ENCODE measurements at places on chromosomes 11 and 22. TPM values are rescaled to one million over a fixed set of nuclear protein-coding genes. Genes with fewer than 3 reads are reported as not detected.

The TMEM109 gene
- 80.1 TPM for polyA plus RNA-seq

The GAB4 gene
- not detected for polyA plus RNA-seq

- no peak for DNase-seq
These were observed at the start of gene PYGM for GRCh38 chr11:64759722-64760719. TSS of gene PYGM (minus strand) at chr11:64759974. CDS start at chr11:64759898, 76 bp downstream.

- DNase-seq, result no peak
These were observed 198.6 kb downstream of the TMEM135 start for GRCh38 chr11:87236368-87236767.

The GNAZ gene
- polyA plus RNA-seq, result 6.8 TPM

- DNase-seq, result no peak
These were observed 19.5 kb upstream of the CSNK1E start for GRCh38 chr22:38336699-38337098.

GRCh38 chr11:68269414-68270081 lies 2.2 kb downstream of the C11orf24 start:
- no peak for DNase-seq

The SLC29A2 gene
- polyA plus RNA-seq, result 18.0 TPM

GRCh38 chr11:62902932-62903331 lies 18.2 kb downstream of the CHRM1 start:
- no peak for DNase-seq

The TTLL1 gene
- 16.3 TPM for polyA plus RNA-seq

The SLC25A18 gene
- polyA plus RNA-seq, result 1.5 TPM

- DNase-seq, result no peak
These were observed 14.3 kb downstream of the DHCR7 start for GRCh38 chr11:71433648-71434450.

DNA sequence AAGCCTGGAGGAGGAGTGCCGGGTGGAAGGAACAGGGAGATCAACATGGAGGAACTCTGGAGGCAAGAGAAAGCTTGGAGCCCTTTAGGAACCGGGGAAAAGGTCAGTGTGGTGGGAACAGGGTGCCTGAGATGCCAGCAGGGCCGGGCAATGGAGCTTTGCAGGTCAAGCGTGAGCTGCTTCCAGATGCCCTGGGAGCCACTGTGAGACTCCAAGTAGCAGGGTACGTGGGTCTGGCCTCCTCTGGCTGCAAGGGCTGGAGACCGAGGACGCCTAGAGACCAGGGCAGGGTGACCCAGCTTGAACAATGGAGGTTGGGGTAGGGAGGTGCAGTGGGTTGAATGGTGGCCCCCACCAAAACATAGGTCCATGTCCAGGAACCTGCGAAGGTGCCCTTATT lies 15.6 kb upstream of the EMID1 start:
- DNase-seq, result no peak

DNA sequence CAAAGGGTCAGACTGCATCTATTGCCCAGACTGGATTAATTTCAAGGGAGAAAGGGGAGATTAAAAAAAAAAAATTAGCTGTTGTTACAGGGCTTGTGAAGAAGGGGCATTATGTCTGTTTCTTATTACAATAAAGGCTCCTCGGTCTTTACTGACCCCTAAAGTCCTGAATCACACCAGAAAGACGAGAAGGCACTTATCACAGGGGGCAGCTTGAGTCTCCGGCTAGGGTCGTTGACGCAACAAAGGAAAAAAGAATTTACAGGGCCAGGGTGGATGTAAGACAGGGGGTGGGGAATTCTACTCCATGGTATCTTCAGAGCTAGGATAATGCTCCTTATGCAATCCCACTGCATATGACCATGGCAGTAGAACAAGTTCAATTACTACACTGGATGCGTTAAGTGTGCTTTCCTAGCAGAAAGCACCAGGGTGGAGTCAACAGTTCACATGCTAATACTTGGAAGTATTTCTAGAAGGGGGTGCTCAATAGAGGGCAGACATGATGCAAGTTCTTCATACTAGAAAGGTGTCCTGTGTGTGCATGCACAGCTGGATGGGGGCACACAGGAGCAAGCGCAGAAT lies 16.5 kb downstream of the DDX17 start:
- no peak for DNase-seq

DNA sequence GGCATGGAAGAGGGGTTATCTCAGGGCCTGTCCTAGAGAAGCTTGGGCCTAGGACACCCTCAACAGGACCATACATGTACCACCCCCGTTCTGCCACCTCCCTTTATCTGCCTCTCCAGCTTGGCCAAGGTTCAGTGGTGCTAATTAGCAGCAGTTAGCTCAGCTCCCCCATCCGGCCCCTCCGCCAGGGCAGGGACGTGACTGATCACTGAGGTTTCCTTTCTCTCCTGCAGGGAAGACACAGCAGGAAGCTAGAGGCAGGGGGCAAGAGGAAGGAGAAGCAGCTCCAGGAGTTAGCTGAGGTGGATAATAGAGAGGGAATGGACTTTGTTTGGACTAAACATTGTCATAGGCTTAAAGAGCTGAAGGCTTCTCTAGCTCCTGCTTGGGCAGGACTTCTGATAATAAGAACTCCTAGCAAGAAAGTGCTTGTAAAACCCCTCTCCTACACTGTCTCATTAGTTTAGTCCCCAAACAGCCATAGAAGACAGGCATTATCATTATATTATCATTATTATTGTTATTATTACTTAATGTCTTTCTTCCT lies 53.8 kb downstream of the BUD13 start:
- DNase-seq, result no peak

The MRGPRX3 gene
- not detected for polyA plus RNA-seq

The SLCO2B1 gene
- 11.3 TPM for polyA plus RNA-seq

- DNase-seq, result no peak
These were observed 215.0 kb downstream of the NXPE2 start for GRCh38 chr11:114893329-114893728.

The C1QTNF5 gene
- 23.7 TPM for polyA plus RNA-seq

- no peak for DNase-seq
These were observed 539.7 kb upstream of the CCDC179 start for GRCh38 chr11:23399995-23400394.

The MS4A4A gene
- 10.1 TPM for polyA plus RNA-seq

The LRRC4C gene
- polyA plus RNA-seq, result 13.0 TPM

DNA sequence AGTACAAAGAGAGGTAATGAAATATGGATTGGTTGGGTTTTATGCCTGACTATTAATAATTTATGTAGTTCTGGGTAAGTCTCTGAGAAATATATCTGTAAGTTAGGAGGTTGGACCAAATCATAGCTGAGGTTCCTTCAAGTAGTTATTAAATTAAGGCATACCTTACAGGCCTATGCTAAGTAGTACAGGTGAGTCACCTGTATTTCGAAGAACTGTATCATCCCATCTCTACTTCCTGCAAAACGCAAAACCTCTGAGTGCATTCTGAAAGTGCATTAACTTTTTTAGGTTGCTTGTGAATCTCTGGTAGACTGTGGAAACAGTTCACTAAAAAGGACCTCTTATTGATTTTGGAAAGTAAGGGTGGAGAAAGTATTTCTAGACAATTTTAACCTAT lies 37.1 kb downstream of the APOL5 start:
- no peak for DNase-seq

DNA sequence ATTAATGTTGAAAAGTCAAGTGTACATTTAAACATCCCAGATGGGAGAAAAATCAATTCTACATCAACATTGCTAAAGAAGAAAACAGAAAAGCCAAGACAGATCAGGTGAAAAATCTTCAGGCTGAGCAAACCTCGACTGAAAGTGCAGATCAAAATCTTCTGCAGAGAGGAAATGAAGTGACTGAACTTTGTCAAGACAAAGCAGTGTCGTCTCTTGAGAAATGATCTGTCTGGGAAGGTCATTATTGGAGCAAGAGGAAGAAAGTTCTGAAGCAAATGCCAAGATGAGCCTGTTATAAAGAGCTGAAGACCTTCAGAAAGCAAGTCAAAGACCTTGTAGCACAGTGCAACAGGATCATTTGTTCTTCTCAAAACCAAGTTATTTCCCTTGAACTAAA lies 5.8 kb upstream of the PLEKHB1 start:
- no peak for DNase-seq

The C11orf91 gene
- not detected for polyA plus RNA-seq

GRCh38 chr11:38446336-38446735 lies 1848.3 kb upstream of the RAG2 start:
- no peak for DNase-seq

DNA sequence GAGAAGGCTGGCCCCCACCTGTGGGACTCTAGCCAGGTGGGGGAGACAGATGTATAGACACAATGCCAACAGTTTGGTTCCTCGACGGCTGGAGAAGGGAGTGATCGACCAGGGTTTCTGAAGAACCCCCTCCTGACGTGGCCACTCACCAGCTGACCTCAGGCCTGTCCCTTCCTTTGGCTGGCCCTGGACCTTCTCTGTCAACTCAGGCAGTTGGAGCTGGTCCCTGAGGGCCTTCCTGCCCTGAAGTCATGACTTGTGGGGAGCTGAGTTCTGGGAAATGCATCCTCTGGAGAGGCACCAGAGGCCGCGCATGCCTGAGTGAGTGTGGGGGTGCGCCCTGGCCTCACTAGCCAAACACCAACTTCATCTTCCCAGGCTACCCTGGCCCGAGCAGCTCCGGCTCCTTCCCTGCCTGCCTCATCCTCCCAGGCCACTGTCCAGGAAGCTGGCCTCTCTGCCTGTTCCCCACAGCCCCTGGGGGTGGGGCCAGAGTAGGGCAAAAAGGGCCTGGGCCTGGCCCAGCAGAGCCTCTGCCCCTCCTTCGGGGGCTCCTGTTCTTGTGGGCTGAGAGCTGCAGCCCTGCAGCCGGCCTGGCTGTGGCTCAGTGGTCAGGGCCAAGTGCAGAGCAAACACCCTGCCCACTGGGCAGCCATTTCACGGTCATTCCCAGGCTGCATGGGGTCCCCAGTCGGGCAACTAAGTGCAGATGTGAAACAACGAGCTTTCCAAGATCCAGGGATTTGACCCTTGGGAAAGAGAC lies 23.6 kb downstream of the TXN2 start:
- no peak for DNase-seq

- DNase-seq, result no peak
These were observed 498.8 kb downstream of the TMEM135 start for GRCh38 chr11:87536565-87536964.

The FXYD6 gene
- polyA plus RNA-seq, result 131 TPM

GRCh38 chr11:60127311-60127811 lies 38.9 kb downstream of the MS4A2 start:
- no peak for DNase-seq

The PTPRCAP gene
- 3.5 TPM for polyA plus RNA-seq

DNA sequence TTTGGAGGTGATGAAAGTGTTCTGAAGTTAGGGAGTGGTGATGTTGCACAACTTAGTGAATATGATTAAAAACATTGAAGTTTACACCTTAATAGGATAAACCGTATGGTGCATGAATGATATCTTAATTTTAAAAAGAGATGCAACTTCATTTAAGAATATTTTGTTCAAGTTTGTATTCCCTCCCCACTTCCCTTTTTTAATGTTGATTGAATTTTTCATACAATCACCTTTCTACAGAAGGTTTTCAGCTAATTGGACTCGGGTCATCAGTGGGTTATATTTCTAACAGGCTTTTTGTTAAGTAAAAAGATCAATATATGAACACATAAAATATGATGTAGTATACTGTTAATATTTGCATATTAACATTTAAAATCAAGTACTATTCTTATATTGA lies 72.6 kb downstream of the DDIAS start:
- no peak for DNase-seq

- DNase-seq, result no peak
These were observed 496 bp upstream of the CST6 start for GRCh38 chr11:66011239-66011784.

The C11orf86 gene
- polyA plus RNA-seq, result not detected

GRCh38 chr22:48337957-48338792 lies 1489.5 kb downstream of the BRD1 start:
- DNase-seq, result no peak

DNA sequence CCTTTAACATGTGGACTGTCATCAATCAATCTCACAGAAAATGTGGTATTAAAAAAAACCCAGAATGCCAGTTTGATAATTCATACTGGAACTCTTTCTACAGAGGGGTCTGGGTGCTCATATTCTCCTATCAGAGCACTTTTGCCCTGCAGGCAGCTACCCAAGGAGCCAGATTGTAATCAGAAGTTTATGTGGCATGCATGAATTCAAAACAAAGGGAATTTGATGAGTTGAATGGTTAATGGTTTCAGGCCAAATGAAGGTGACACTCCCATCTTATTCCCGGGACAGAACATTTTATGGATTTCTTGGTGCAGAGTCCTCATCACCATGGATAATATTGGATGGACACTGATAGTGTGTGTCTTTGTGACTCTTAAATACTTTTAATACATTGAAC lies 38.4 kb upstream of the CLPB start:
- no peak for DNase-seq

The APOBEC3F gene
- polyA plus RNA-seq, result 9.7 TPM

- no peak for DNase-seq
These were observed 69.3 kb downstream of the CEP164 start for GRCh38 chr11:117396970-117397369.

- DNase-seq, result no peak
These were observed 30.0 kb upstream of the MMP7 start for GRCh38 chr11:102560555-102561011.

DNA sequence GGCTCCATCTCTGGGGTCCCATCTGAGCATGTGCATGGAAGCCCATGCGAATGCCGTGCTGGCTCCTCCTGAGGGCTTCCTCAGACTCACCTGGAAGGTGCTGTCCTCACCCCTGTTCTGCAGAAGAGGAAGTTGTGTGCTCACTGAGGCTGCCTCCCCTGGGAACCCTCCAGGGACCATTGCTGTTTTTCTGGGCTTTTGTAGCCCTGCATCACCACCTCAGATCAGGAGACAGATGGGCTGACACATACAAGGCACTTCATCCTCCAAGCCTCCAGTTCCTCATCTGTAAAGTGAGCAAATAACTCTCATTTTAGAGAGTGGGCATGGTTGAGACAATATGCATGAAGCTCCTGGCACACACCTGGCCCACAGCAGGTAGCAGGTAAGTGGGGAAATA lies 12.1 kb upstream of the LRRC32 start:
- no peak for DNase-seq

DNA sequence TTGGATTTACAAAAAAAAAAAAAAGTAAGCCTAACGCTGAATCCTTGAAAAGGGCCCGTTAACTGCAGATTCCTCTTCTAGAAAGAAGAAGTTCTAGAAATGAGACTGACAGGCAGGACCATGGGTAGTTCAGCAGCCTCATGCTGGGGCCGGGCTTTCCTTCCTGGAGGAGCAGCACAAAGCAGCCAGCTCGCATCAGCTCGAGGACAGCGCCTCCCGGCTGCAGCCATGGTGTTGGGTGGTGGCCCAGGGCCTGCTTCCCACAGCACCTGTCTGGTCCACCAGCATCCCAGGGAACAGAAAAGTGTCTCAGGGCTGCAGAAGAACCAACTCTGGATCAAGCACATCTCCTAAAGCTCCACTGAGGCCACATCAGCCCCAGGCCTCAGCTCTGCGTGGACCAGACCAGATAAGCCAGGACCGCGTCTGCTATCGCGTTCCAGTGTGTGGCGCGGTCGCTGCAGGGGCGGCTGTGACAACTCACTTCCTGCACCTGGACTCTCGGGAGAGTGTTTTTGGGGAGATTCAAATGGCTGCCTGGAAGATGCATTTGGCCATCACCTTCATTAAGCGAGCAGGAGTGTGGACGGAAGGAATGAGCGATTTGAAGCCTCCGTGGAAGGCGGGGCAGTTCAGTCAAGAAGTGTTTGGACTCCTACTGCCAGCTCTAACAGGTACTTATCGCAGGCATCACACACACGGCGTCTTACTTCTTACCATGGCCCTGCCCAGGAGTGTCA lies 53.5 kb downstream of the MYH9 start:
- DNase-seq, result no peak

Measured in renal cortex interstitium (tissue), 15 donors.